ENCODE measurements at places on chromosomes 13 and 19.

DNA sequence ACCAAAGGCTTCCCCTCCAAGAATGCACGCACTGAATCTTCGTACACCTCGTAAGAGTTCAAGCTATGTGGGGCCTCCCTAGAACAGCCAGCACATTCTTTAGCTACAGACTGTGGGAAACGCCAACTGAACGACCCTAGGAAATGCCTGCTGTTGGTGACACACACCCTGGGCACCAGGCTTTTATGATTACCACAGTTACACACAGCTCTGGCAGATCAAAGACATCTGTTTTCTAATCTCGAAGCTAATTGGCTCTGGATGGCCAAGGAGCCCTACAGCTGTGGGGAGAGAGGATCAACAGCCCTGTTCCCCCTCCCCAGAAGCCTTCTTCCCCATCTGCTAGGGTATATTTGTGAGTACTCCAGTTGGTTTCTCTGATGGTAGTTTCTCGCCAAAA, 123.0 kb downstream of the COL4A1 start:
- no peak for DNase-seq

DNA sequence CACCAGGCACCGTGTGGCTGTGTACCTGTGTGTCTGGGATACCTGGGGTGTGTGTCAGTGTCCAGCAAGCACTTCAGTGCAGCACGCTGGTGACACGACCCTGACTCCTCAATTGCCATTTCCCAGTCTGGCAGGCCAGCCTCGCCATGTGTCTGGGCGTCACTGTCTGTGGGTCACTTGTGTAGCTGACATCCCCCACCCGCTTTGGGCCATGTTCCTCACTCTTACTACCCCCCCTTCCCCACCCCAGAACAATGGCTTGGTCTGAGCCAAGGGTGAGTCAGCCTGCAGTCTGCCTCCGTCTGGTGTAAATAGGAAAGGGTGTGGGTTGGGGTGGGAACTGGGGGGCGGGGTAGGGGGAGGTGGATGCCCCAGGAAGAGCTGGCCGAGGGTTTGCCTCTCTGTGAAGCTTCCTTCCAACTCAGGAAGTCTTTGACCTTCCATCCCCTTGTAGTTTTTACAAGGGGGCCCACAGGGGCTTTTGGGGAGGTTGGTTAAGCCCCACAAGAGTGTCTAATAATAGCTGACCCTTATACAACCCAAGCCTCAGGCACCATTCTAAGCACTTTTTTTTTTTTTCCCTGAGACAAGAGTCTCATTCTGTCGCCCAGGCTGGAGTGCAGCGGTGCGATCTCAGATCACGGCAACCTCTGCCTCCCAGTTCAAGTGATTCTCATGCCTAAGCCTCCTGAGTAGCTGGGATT, 17.6 kb downstream of the NOVA2 start:
- no peak for DNase-seq

- no peak for DNase-seq
These were observed 1.4 kb upstream of the ZNF584 start for GRCh38 chr19:58406818-58407657.

DNA sequence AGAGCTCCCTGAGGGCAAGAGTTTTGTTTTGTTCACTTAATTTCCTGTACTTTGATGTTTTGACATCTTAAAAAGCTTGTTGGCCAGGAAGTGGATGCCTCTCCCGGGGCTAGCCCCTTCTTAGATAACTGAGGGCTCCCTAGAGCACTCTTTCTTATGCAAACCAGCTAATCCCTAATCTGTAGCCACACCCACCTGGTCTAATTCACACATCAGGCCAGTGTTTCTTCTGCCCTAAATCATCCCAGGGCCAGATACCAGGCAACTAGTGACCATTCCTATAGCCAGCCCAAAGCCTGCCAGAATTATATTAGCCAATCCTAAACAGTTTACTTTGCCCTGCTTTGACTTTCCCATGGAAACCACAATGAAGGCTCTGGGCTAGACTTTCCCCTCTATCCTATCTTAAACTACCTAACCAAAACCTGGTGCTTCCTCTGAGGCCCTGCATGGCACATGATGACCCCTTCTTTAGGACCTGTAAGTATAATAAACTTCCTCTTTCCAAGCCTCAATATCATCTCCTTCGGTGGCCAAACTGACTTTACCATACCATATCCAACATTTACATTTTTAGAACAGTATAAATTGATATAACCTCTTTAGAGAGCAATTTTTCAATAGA, 24.8 kb downstream of the WBP4 start:
- DNase-seq = no peak

GRCh38 chr19:41309180-41310032, 566 bp upstream of the CCDC97 start:
- DNase-seq = no peak

Data from esophagus squamous epithelium (tissue), 5 donors.